ENCODE measurements at places on chromosomes 11 and 22. TPM values are rescaled to one million over a fixed set of nuclear protein-coding genes. Genes with fewer than 3 reads are reported as not detected.

GSTT2 gene
- total RNA-seq = 0.56 TPM

MUC15 gene
- total RNA-seq = not detected

MMP10 gene
- total RNA-seq = 4.4 TPM

CALCA gene
- total RNA-seq = not detected

PTPRCAP gene
- total RNA-seq = 0.19 TPM

OTOG gene
- not detected for total RNA-seq

ZFTA gene
- total RNA-seq = 9.9 TPM

TBC1D10A gene
- total RNA-seq = 18.0 TPM

GPHA2 gene
- total RNA-seq = not detected

MYBPC3 gene
- total RNA-seq = not detected

CCDC34 gene
- 10.5 TPM for total RNA-seq

OR6T1 gene
- total RNA-seq = not detected

MISFA gene
- total RNA-seq = 0.19 TPM

SCGB2A2 gene
- not detected for total RNA-seq

RIBC2 gene
- total RNA-seq = 0.28 TPM

ENTHD1 gene
- under 0.01 TPM for total RNA-seq

SPDYC gene
- not detected for total RNA-seq

GAB4 gene
- total RNA-seq = not detected

HEPN1 gene
- total RNA-seq = not detected

INS gene
- not detected for total RNA-seq

TMEM80 gene
- total RNA-seq = 6.8 TPM

THY1 gene
- total RNA-seq = 9.6 TPM

PKDREJ gene
- total RNA-seq = not detected

MEI1 gene
- total RNA-seq = 1.7 TPM

CARD10 gene
- 3.6 TPM for total RNA-seq

MRGPRX4 gene
- total RNA-seq = not detected

DEFB131B gene
- total RNA-seq = not detected

OR8U1 gene
- total RNA-seq = not detected

C22orf15 gene
- total RNA-seq = 0.19 TPM

MS4A8 gene
- not detected for total RNA-seq

CHRM1 gene
- not detected for total RNA-seq

SOX6 gene
- 0.28 TPM for total RNA-seq

HNRNPUL2 gene
- total RNA-seq = 5.6 TPM

NAA40 gene
- 5.9 TPM for total RNA-seq

TRIM49 gene
- not detected for total RNA-seq

C11orf97 gene
- total RNA-seq = not detected

INCENP gene
- 38.0 TPM for total RNA-seq

ASPHD2 gene
- total RNA-seq = 2.5 TPM

EFCAB6 gene
- 2.3 TPM for total RNA-seq

Measured in regular cardiac myocyte (primary cell).